ENCODE measurements at places on chromosomes 3 and 15.

- DNase-seq = no peak
Observed at GRCh38 chr3:46693892-46694226, 380 bp upstream of the ALS2CL start.

DNA sequence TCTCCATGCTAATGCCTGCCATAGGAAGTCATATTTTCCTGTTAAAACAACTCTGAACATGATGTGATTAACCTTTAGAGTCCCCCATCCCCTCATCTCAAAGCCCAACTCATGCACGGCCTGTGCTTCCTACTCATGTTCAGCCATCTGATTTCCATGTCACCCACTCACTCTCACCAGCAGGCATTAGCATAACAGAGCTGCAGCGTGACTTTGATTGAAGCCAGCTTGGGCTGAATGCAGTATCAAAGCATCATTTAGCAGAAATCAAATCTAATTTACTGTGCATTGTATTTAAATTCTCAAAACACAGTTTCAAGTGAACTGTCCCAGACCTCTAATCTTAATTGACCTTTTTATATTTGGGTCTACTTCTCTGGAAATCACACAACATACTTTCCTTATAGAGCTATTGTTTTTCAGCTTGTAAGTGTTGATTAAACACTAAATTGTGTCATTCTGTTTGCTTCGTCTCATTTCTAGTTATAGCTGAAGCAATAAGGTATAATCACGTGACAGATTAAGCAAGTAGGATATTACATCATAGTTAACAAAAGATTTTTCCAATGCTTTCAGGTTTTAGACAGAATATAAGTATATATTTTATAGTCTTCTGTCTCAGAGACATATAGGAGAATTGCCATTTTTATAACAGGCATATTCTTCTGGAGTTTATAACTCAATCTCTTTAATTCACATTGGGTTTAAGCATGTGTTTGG lies 501.5 kb downstream of the ROBO2 start:
- no peak for DNase-seq

DNA sequence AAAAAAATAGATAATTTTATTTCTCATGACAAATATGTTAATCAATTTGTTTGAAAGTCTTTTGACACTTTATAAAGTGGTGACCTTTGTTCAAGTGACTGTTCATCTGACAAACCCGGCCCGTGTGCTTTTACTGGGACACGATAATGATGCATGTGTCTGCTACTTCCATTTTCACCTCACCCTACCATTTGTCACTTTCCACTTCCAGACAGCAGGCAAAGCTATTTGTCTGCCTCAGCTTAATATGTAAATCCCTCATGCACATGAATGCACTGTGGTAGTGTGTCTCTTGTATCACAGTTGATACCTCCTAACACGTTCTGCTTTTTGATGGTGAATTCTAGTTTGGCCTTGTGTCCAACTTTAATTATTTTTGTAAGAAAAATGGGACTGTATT lies 204.3 kb downstream of the BBX start:
- DNase-seq = no peak

- no peak for DNase-seq
Observed at GRCh38 chr3:189954733-189955665, 165.7 kb downstream of the P3H2 start.

DNA sequence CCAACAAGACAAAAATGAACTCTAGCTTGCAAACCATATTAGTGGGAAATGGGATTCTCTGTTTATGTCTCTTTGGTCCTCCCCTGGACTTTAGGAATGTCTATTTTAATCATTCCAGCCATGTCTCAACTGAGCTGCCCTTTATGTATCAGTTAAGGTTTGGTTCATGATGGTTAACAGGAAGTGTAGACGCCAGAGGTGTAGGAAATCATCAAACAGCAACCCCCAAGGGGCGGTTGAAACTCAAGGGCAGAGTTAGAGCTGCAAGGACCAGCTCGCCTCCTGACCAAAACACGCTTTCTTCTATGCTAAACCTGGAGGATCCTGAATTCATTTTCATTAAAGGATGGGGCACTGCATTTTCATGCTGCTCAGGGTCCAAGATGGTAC lies 53.7 kb upstream of the HEG1 start:
- DNase-seq = no peak

GRCh38 chr15:100711516-100712021 lies 109.2 kb downstream of the ASB7 start:
- no peak for DNase-seq

DNA sequence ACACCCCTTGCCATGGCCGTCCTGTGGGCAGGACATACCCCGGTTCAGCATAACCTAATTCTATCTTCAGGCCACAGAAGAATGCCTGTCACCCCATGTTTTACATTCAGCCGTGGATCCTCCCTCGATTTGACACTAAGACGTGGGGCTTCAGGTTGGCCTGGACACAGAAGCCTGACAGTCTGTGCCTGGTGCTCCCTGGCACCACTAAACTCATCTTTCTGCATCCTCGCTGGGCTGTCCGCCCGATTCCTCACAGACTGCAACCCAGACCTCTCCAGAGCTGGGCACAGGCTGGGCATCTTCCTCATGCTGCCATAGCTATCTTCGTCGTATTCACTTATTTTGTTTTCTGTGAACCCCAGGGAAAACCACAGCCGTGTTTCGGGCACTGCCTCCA lies 117.8 kb upstream of the IQSEC1 start:
- DNase-seq = no peak

GRCh38 chr15:39088156-39088555 lies 492.7 kb upstream of the THBS1 start:
- no peak for DNase-seq

- no peak for DNase-seq
Observed at GRCh38 chr15:78170848-78171773, 21.9 kb downstream of the IDH3A start.
